ENCODE measurements at places on chromosomes 6 and 20.

- no peak for DNase-seq
Measured at GRCh38 chr20:62557462-62557861, 81.7 kb upstream of the GATA5 start.

- DNase-seq = no peak
Measured at GRCh38 chr20:51700809-51701285, 67.3 kb downstream of the ATP9A start.

- DNase-seq = no peak
Measured at GRCh38 chr20:8449123-8449522, 317.1 kb downstream of the PLCB1 start.

GRCh38 chr6:100726666-100727065, 154.5 kb downstream of the ASCC3 start:
- no peak for DNase-seq

- DNase-seq = no peak
Measured at GRCh38 chr20:10470276-10470675, 35.2 kb downstream of the SLX4IP start.

DNA sequence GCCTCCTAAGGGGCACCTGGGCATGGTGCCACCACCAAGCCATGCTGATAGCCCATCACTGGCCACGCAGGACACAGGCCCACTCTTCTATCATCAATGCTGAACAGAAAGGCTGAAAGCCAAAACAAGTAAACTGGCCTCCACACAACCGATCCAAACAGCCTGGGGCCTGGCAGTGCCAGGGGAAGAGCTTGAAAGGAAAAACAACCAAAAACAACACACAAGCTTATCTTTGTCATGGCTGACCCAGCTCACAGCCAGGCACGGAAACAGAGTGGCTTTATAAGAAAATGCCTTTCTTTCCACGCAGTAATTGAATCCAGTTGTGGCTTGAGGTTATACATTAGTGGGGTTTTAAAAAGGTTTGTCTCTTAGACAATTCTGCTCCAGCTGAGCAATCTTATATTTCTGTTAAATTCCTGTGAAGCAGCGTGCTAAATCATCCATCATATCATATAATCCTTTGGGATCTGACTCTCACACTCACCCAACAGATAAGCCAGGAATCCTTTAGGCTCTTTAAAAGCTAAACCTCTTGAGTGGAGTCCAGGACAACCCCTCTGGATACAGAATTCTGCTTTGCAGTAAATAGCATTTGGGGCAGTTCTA, 65.4 kb upstream of the SLC22A16 start:
- no peak for DNase-seq

DNA sequence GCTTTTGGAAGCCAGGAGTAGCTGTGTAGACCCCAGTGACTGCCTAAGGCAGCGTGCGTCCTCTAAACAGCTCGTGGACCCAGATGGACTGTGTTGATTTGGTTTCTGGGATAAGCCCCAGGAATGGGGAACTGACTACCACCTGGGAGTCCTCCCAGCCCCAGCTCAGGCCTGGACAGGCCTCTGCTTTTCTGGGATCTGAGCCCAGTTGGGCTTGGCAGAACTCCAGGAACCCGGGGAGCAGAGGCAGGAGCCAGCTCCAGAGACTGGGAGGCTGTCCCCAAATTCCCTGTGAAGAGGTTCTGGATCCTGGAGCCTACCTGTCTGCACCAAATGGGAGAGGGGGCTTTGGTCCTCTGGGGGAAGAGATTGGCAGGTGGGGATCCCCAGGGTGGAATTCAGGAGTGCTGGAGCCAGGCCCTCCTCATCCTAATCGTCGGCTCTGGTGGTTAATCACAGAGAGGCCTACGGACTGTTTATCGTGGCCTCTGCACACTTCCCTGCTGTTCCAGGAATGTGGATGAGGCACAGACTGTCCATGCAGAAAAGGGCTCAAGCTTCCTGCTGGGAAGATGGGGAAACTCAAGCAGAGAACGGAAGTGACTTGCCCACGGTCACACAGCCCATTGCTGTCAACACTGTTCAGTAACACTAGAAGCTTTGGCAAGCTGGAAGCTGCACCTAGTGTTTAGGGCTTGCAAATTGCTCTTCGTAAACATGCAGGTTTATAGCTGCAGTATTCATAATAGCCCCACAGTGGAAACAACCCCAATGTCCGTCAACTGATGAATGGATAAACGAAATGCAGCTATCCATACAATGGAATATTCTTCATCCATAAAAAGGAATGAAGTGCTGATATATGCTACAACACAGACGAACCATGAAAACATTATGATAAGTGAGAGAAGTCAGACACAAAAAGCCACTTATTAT, 100.6 kb downstream of the KCNB1 start:
- no peak for DNase-seq

- no peak for DNase-seq
Measured at GRCh38 chr6:119446609-119447008, 97.0 kb upstream of the MAN1A1 start.

DNA sequence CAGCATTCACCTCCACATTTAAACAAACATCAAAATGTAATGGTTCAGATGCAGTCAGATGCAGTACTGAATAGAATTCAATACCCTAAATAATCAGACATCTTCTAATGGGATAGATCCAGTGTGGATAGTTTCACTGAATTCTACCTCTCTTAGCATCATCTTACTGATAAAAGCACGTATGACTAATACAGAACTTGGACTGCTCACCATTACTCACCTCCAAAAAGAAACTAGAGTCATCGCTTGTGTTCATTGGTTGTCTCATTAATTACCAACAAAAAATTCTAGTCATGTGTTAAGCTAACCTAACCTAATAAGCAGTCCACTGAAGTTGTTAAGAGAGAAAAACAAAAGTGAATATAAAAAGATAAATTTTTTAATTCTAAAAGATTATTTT, 165.9 kb upstream of the IRAK1BP1 start:
- DNase-seq = no peak

- DNase-seq = no peak
Measured at GRCh38 chr6:17265570-17265969, 15.6 kb upstream of the RBM24 start.

DNA sequence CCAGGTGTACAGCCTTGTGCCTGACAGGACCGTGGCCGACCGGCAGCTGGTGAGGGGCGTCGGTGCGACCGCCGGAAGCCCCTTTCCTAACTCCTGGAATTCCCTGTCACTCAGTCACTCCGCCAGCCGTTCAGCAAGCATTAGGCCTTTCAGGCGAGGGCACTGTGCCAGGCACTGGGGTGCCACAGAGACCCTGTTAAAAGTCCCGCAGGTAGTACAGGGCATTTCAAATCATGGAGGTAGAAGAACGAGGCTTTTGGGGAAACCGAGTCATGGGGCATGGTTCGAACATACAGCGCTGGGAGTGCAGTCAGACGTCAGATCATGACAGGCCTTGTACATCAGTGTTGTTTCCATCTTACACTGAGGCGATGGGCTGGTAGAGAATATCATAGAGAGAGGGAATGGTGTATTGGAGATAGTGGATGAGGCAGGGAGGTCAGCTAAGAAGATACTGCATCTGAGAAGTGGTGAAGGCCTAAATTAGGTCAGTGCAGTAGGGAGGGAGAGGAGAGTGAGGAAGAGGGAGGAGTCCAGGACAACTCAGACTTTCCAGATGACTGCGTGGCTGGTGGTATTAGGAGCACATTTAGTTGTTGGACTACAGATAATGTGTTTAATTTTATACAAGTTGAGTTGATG, 892 bp upstream of the DXO start:
- DNase-seq = no peak
